Subcutaneous adipose tissue (tissue), 4 donors: ENCODE measurements at places on chromosomes 11 and 22. TPM values are rescaled to one million over a fixed set of nuclear protein-coding genes. Genes with fewer than 3 reads are reported as not detected.

SLC6A5 gene
- total RNA-seq, result not detected

YAP1 gene
- total RNA-seq, result 185 TPM

MRGPRE gene
- total RNA-seq, result not detected

SOX10 gene
- total RNA-seq, result not detected

ELFN2 gene
- total RNA-seq, result not detected

ACCS gene
- total RNA-seq, result 42.5 TPM

KCNJ5 gene
- total RNA-seq, result 6.4 TPM

KRTAP5-7 gene
- not detected for total RNA-seq

LAYN gene
- total RNA-seq, result 3.7 TPM

SDHD gene
- 111 TPM for total RNA-seq
